ENCODE measurements at places on chromosomes 3 and 15.

GRCh38 chr3:193509103-193509965, 45.4 kb downstream of the ATP13A4 start:
- DNase-seq, result no peak

DNA sequence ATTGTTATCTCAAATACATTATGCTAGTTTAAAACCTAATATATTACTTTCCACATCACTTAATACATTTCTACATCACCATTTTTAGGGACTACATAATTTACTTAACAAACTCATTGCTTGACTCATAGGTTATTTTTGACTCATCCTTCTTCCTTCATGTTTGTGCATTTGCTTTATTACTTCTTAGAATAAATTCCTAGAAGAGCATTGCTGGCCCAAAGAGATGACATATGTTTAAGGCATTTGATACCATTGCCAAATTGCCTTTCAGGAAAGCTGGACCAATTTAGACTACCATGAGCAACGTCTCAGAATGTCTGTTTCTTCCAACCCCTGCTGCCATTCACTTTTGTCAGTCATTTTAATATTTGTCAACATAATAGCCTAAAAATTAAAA, 905.8 kb downstream of the IGSF11 start:
- DNase-seq, result no peak

DNA sequence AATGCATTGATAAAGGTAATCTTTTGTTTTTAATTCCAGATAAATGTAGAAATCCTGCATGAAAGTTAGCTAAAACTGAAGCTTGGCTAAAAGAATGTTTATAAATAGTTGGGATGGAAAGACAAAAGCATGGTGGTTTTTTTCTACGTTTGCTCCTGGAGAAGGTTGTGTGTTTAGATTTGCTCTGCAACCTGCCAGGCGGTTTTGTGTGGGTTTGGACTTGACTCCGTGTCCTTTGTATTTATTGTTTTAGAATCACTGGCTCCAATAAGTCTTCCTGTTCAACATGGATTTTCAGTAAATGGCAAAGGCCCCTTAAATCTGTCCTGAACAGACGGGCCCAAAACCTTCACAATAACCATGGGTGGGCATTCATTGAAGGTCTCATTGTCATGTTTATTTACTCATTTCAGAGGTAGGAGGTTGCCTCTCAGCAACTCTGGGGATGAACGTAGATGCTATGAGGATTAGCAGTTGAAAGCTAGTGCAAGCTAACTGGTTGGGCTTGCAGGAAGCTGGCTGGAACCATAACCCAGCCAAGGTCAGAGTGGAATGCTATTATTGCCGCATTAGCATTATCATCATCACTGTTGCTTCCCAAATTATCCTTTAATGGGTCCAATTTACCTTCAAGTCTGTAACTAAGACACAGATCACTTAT, 60.6 kb upstream of the ADAMTS9 start:
- DNase-seq, result no peak

GRCh38 chr15:68798346-68799094, 22.2 kb downstream of the ANP32A start:
- DNase-seq, result no peak

DNA sequence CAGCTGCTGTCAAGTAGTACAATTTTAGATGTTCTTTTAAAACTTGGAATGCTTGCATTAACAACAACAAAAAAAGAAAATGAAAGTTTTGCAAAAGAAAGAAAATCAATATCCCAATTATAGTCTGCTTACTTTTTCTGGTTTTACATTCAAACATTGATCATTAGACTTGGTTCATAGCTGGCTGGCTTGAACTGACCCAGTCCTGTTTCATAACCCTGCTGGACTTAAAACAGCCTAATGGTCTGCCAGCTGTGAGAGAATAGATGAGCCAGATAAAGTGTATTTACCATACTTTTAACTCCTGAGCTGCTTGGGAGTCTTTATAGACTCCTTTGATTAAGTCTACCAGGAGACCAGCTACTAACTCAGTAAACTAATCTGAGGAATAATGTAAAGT, 59.2 kb downstream of the PIAS1 start:
- DNase-seq, result no peak

- no peak for DNase-seq
Measured at GRCh38 chr3:23829242-23829934, 23.6 kb downstream of the UBE2E1 start.

DNA sequence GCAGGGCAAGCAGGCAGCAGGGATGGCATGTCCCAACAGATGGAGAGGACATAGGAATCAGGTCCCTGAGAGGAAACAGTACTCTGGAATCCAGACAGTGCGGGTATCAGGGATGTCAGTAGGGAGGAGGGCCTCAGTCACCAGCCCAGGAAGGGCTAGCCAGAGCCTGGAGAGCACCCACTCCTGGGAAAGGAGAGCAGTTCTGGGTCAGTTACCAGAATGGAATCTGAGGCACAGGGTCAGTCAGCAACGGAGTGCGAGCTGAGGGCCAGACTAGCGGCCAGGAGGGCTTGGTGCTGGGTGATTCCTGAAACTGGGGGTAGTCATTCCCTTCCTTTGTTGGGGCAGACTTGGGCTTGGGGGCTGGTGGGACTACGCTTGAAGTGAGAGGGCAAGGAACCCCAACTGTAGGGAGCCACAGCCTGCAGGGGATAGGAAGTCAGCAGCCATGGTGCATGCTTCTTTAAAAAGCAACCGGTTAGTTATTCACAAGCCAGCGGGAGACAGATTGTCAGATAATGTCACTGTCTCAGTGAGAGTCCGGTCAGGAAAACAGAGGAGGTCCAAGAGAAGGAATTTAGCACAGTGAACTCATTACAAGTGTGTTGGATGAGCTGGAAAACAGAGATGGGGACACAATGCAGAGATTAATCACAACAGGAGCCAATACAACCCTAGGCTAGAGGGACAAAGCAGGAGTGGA, 27.9 kb downstream of the PLA1A start:
- no peak for DNase-seq

- no peak for DNase-seq
Measured at GRCh38 chr3:115384381-115384780, 237.3 kb upstream of the ZBTB20 start.

- DNase-seq, result no peak
Measured at GRCh38 chr15:46880791-46881190, 836.5 kb upstream of the SEMA6D start.

- no peak for DNase-seq
Measured at GRCh38 chr15:79994615-79995014, 23.6 kb upstream of the BCL2A1 start.

DNA sequence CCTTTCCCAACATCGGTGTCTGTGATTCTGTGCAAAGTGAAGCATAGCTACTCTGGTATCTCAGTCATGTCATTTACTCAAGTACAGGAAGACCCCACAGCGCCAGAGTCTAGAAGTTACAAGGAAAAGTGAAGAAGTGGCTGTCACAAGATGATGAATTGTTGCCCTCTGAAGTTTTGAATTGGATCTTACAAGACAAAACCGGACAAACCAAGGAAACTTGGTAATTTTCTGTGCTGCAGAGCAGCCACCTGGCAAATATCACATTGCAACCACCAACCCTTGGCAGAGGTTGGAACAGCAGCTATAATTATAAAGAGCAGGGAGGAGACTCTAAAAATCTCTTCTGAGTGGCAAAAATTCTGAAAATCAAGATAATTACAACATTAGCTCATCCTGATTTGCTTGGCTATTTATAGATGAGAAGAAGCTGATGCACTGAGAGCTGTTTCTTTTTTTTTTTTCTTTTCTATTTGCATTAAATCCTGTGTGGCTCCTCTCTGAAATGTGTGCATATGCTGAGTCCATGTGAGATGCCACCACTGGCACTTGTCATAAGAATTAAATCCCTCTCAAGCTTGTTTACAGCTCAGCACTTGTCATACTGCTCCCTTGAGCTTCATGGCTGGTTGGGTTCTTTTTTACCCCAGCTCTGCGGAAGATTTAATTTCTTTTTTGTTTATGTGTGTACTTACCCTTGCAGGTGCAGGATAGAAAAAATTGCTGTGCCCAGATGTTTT, 68.0 kb upstream of the MNS1 start:
- DNase-seq, result no peak

DNA sequence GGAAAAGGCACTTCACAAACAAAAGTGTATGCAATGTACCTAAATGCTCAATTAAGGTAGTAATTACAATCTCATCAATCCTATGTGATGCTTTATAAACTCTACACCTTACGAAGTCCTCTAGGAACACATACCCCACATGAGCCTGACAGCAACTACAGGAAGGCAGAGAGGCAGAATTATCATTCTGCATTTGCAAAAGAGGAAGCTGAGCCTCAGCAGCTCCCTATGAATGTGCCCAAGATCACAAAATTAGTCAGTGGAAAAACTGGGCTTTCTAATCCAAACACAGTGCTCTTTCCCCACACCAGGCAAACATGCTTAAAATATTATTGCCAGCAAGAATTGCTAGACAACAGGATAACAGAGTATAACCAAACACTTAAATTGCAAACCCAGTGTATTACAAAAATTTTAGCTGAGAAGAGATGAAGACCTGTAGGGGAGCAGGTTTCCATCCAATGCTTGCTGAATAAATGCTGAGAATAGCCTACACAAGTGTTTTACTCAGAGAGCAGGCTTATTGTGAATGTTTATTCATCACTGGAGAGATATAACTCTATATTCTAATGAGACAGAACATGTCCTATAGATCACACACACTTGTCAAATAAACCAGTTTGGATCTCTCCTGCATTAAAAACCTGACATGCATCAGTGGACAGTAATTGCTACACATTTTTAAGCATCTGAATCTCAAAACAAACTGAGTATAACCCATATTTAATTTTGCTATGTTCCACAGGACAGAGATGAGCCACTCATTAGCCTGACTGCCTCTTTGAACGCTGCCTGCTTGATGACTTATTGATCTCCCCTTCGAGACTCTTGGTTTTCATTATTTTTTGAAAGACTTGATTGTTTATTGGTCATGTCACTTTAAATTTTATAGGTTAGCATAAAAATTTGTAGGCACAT, 62.2 kb downstream of the PLCH1 start:
- DNase-seq, result no peak

DNA sequence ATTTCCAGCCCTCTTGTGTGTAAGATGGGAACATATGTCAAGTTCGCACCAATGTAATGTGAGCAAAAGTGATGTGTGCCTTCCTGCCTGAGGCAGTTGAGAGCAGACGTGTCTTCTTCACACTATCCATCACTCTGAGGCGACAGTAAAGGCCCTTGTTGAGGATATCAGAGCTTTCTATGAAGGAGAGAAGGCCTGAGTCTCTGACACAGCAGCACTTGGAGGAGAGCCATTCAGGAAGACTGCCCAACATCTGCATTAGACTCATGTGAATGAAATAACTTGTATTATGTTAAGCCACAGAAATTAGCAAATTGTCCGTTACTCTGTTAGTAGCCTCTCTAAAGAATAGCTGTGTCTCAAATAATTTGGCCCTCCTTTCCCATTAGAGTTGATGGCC, 108.8 kb upstream of the CCDC54 start:
- no peak for DNase-seq

GRCh38 chr3:193732391-193732790, 139.4 kb downstream of the OPA1 start:
- DNase-seq, result no peak

GRCh38 chr3:69272556-69272955, 113.3 kb downstream of the FRMD4B start:
- no peak for DNase-seq

- DNase-seq, result no peak
Measured at GRCh38 chr15:28936481-28936881, 50.7 kb downstream of the APBA2 start.

DNA sequence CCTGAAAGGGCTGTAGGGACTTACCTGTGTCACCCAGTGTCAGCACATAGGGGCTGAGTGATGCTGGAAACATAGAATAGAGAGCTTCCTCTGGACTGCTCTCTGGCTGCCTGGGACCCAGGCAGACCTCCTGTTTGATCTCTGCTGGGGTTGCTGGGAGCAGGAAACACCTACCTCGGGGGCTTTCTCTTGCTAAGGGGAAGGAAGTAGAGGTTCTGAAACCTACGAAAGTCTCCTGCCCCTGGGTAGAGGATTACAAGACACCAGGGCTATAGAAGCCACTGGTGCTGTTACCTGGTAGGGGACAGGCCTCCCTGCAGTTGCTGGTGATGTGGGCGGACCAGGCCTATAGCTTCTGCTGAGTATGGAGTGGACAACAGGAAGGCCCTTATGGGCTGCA, 81.7 kb downstream of the DHX30 start:
- no peak for DNase-seq

DNA sequence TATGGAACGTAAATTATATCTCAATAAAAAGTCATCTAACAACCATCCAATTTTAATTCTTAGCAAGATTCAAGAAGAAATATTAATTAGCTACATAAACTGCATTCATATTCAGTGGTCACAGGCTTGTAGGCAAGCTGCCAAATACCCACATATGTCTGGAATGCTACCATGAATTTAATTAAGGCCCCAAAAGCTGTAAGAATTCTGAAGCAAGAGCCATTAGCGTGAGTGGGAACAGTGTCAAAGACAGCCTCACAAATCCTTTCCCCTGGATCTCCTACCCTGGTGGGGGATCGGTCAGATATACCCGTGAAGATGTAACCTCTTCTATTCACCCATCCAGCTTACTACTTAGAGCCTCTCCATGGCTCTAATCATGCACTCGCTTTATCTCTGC, 40.0 kb downstream of the ATG7 start:
- no peak for DNase-seq

- no peak for DNase-seq
Measured at GRCh38 chr3:112123548-112123947, 9.5 kb downstream of the GCSAM start.

GRCh38 chr15:65411465-65412071, 11.2 kb downstream of the IGDCC4 start:
- no peak for DNase-seq

DNA sequence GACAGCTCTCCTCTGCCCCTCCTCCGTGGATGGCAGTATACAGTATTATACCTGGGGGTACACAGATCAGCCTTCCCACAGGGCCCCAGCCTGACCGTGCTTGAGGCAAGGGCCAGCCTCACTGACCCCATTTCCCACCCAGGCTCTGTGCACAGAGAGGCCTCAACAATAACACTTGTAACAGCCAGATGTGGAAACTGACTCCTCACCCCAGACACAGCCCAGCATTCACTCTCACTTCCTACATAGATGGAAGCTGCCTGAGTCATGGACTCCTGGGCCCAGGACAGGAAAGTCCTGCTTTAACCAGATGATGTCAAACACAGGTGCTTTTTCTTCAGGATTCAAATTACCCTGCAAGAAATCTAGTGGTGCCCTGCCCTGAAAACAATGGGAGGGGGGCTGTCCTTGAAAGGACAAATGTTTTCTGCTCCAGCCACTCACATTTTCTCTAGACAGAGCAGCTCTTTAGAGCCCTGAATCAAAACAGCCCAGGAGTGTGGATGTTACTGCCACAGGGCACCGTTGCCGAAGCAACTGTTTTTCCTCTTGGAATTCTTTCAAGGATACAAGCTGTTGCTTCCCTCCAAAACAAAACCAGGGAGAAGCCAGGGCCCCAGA, 16.4 kb downstream of the CCDC12 start:
- DNase-seq, result no peak

All from CD4-positive, alpha-beta T cell treated with Interleukin-1 beta for 1 hour (primary cell).